ENCODE measurements at places on chromosomes 11 and 22.

- DNase-seq = no peak
Measured at GRCh38 chr11:14673824-14674405, 30.3 kb downstream of the PDE3B start.

DNA sequence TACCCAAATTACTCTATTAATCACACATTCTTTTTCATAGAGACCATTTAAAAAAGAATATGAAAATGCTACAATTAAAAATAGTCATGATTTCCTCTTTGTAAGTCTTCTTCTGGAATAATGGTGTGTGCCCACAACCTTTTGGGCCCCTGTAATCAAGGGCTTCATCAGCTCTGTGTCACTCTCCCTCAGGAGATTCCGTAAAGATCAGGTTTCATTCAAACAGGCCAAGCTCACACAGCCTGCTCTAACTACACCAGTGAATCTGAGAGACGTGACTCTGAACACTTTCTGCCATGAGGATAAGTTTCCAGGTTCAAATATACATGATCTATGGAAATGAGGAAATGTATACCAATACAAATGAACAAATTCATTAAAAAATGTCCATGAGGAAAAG is 9.5 kb downstream of the DRICH1 start:
- DNase-seq = no peak

DNA sequence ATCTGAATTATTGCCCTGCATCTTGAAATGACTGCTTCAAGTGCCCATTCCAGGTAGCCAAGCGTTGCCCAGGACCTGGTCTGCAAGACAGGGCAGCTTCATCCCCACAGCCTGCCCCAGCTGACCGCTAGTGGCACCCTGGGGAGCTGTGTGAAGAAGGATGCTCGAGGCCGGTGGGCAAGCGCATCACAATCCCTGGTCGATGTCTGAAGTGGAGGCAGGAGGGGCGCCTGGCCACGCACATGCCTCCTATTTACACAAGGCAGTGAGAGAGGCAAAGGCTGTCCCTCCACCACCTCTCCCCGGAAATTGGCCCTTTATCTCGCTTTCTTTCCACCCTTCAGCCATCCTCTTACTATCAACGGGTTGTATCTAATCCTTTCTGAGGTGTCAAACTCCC is 28.1 kb upstream of the PHF21A start:
- no peak for DNase-seq

DNA sequence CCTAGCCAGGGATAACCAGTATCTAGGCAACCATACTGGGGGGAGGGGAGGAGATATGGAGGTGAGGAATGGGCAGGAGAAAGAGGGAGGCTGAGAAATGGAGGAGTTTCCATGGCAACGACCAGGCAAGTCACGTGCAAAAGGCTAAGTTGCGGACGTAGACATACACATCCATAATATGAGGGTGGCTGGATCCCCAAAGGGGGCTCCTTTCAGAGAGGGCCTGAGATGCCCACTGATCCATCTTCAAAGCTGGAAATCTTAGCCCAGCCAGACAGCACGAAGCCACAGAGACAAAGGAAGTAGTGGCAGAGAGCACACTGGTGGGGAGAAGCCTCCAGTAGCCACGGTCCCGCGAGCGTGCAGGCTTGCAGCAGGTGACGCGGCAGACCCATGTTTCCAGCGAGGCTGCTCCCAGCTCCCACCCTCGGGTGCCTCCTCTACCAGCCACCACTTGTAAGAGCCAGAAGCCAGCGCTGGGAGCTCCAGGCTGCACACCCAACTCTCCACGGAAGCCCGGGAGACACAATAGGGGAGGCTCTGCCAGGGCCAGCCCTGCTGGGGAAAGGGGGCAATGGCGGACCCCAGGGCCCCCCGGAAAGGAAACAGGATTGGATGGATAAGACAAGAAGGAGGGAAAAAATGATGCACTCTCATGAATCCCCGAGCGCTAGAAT is 938 bp downstream of the FXYD6 start:
- no peak for DNase-seq

- DNase-seq = peak; percentile 38
Measured at GRCh38 chr11:75577207-75577606, 15.2 kb downstream of the SERPINH1 start.

- DNase-seq = no peak
Measured at GRCh38 chr11:117834068-117834810, 9.7 kb upstream of the FXYD2 start.

GRCh38 chr11:118339281-118339961 is 3.1 kb downstream of the CD3D start:
- no peak for DNase-seq

DNA sequence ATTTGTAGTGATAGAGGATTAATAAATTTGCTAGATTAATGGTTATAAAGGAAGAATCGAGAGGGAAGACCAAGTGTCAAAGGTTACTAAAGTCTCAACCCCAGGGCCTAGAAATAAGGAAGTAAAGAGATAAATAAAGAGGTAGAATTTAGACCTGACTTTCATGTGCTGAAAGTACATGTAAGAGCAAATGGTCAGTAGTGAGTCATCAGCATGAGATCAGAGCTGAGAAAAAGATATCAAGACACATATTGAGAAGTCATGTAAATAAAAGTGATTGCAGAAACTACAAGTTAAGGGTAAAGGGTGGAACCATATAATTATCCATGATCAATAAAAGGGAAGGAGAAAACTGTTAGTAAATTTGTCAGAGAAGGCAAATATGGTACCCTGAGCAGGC is 1.4 kb upstream of the OR8B8 start:
- DNase-seq = no peak

- DNase-seq = no peak
Measured at GRCh38 chr22:49574205-49574880, 253.3 kb downstream of the BRD1 start.

GRCh38 chr11:119796363-119797060 is 67.5 kb upstream of the NECTIN1 start:
- DNase-seq = no peak

DNA sequence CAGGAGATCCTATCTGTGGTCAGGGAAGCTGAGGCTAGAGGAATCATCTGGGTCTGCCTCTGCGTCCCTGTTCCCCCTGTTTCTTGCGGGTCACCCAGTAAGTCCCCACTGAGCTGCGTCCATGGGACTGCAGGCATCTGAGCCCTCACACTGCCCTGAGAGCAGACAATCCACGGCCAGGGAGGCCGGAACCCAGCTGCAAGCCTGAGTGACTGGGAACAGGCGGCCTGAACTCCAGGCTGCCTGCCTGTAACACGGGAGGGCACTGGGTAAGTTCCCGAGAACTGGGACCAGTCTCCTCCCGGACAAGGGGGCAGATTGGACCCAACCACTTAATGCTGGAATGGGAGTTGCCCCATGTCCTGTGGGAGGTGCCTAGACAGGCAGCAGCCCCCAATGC is 727.4 kb downstream of the BRD1 start:
- no peak for DNase-seq

DNA sequence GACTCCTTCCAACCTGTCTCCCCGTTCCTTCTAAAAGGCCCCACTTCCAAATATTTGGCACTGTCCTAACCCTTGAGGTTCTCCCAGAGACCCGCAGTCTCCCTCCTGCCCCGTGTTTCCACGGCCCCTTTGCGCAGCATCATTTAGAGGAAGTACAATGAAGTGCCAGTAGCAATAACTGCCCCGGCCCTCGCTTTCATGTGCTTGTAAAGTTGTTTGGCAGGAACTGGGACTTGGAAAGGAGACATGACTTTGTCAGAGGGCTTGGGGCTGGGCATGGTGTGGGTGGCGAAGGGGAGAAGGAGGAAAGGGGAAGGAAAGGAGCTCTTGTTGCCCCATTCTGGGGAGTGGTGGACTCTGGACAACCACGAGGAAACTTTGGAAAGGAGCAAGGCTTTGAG is 2.6 kb downstream of the CD44 start:
- DNase-seq = no peak

- DNase-seq = no peak
Measured at GRCh38 chr22:36936362-36937116, 23.1 kb downstream of the CSF2RB start.

DNA sequence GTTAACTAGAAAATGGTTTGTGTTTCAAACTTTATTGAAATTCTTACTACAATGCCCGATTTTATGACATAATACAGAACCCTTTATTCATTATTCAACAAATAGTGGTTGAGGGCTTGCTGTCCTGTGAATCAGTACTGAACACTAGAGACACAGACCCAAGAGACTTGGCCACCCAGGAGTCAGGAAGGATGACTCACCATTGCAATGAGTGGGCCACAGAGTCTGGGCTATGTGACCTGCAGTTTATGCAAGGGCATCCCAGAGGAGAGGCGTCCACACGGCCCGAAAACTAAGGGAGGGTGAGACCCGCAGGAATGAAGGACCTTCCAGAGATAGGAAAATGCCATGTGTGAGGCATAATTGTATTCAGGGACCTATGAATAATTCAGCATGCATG is 143.8 kb upstream of the DDI1 start:
- no peak for DNase-seq

DNA sequence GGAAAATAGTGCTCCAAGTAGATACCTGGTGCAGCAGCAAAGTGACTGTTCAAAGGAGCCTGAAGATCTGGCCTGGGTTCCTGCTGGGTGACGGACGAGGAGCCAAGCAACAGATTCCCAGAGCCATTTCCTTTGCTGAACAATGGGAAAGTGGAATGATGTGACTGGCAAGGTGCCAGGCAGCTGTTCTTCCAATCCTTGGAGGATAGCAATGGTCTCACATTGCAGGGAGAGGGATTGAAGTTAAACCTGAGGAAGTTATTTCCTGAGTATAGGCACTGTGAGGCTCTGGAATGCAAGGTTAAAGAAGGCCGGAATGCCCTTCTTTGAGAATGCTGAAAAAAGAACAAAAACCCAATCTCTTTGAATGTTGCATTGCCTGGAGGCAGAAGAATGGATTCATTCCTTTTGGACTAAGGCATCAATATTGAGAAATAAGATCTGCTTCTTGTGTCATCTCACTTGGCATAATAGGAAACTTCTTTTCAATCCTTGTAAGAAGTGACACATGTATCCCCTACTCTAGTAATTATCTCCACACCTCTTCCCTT is 223.8 kb downstream of the BLID start:
- DNase-seq = no peak

DNA sequence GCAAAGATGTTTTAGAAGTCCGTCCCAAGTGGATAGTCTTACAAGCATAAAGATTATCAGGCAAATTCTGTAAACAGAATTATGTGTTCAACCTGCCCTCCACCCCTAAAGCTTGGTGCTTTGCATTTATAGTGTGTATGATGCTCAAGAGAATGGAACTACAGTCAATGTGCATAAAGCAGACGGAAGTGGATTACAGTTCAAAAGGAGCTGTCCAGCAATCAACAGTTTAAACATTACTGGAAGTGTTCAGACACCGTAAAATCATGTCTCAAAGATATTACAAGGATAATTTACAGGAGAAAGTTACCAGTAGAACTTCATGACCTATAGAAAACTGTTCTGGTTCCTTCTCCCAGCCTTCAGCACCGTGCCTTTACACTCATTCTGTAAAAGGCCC is 1.0 kb downstream of the RIC3 start:
- DNase-seq = no peak

DNA sequence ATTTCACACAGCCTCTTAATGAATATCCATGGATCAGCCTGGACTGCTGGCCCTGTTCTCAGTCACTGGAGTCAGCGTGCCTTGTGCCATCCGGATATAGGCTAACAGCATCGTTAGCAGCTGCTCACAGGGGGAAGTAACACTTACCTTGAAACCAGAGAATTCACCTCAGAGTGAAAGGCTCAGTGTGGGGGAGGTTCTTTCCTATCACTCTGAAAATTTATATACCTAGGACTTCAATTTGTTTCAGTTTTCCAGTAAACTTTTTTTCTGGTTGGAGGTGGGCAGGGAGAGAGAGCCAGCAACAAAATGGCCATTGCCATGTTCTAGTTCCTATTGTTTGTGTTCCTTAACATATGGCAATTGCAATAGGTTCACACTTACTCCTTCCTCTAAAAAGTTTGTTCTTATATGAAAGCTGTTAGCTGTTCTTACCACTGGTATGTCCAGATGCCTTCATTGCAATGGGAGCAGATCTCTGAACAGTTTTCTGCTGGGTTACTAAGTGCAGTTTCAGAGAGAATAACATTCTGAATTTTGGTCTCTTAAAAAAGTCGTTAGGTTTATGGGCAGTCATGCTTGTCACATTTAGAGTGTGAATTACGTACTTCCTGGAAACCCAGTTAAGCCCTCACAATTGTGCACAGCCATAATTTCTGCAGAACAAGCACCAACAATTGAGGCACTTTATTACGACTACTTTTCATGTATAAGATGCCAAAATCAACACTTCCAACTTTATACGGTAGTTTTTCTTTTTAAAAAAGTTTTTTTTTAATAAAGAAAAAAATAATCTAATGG is 247.6 kb downstream of the CADM1 start:
- no peak for DNase-seq

DNA sequence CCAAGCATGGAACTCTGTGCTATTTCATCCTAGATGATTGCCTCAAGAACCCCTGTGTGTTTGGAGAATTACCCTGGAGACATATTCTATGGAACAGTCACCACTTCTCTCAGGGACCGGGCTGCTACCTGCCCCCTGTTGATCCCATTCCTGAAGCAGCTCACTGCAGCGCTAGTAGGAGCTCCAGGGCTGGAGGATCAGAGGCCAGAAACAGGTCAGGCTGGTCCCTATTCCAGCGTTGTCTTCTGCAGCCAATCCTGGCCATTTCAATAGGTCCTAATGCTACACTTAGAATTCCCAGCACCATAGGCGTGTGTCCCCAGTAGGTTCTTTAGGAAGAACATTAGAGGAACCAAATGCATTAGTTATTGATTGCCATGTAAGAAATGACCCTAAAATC is 48.9 kb downstream of the BTG4 start:
- DNase-seq = no peak

- no peak for DNase-seq
Measured at GRCh38 chr11:46252373-46252914, 25.0 kb upstream of the CREB3L1 start.

GRCh38 chr11:127133061-127133460 is 132.5 kb upstream of the KIRREL3 start:
- DNase-seq = no peak

DNA sequence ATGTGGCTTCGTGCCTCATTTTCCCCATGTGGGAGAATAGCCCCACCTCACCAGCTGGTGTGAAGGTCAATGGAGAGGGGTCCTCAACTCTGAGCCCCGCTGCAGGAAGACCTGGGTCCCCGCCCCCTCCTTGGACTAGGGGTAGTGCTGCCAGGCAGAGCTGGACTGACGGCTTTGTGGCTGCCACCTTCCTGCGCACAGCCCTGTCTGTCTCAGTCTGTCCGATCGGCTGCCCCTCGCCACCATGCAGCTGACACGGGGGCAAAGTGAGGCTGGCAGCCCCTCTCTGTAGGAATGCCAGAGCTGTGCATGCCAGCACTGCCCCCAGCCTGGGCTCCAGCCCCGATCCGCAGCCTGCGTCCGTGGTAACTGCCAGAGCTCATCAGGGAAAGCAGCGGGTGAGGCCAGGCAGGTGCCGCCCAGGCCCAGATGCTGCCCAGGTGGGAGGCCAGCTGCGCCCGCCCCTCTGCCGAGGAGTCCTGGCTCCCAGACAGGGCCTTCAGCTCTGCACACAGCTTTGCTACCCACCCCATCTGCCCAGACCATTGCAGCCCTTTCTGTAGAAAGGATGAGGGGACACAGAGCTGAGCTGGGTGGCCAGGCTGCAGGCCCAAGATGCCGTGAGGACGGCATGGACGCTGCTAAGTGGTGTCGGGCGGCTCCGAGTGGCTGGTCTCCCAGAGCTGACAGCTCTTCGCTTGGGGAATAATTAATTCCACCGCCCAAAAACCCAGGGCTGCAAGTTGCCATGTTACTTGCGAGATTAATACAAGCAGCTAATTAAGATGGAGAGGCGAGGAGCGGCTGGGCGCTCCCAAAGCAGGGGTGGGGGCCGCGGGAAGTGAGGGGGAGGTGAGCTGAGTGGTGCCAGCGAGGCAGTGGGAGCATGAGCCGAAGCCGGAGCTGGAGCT is 19.5 kb upstream of the FLRT1 start:
- DNase-seq = no peak

Measured in stimulated activated CD4-positive, alpha-beta T cell treated with anti-CD3 and anti-CD28 coated beads, Interleukin-15, amount 100 ng/mL, for 48 hours (primary cell).